ENCODE measurements at places on chromosomes 3 and 15.
A peak's percentile ranks its signal among the peaks of the same experiment; 100 is the strongest.

GRCh38 chr15:68275165-68275746, 2.3 kb upstream of the FEM1B start:
- DNase-seq, result peak; percentile 89

GRCh38 chr15:49134683-49135341, 20.6 kb downstream of the COPS2 start:
- no peak for DNase-seq

DNA sequence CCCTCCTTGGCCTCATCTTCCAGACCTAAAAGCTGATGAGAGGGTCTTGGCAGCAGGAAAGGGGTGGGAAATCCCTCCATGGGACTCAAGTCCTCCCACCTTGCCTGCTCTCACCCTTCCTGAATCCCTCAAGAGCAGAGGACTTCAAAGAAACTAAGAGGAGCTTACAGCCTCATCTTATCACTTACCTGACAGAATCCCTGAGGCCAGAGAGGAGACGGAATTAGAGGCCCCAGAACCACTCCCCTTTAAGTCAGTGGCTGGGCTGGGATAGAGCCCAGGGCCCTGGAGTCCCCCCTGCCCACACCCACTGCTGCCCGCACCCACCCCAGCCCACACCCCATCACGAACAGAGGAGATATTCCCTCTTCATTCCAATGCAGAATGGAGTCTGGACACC, 15.2 kb downstream of the LOXL1 start:
- DNase-seq, result no peak

DNA sequence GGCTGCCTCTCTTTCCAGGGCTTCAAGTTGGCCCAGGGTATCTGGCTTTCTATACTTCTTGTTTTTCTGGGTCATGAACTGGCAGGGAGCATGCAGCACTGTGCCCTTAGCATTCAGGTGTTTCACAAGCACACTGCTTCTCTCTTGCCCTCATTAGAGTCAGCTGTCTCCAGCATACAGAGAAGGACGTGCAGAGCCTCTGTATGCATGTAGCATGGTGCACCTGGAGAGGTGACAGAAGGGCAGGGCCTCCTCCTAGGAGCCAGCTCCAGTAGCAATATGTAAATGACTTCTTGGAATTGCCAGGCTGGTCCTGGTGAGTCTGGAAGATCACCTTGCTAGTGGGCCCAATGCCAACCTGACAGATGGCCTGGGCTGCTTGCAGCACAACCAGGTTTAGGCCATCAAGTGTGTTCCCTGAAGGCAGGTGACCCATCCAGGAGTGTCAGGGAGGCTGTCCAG, 44.8 kb upstream of the ATP2C1 start:
- peak; percentile 99 for DNase-seq

- DNase-seq, result no peak
Measured at GRCh38 chr3:707041-707440, 385.8 kb upstream of the CNTN6 start.

DNA sequence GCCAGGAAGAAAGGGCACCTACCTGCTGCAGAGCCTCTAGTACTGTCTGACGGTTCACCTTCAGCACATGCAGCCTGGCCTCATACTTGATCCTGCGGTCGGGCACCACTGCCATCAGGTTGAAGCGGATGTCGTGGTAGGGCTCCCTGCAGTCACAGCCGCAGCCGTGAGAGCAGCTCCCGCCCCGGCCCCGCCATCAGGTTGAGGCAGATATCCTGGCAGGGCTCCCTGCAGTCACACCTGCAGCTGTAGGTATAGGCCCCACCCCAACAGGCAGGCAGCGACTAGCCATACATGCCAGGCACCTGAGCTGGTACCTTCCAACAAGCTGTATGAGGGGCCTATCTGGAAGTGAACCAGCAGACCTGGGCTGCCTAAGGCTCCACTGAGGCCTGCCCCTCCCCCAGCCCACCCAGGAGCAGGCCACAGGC, 38.7 kb downstream of the SEMA3G start:
- no peak for DNase-seq

Data from LNCaP clone FGC (cell line).